ENCODE measurements at places on chromosomes 1 and 21. TPM values are rescaled to one million over a fixed set of nuclear protein-coding genes. Genes with fewer than 3 reads are reported as not detected.

Gene NR1I3
- total RNA-seq, result not detected

DNA sequence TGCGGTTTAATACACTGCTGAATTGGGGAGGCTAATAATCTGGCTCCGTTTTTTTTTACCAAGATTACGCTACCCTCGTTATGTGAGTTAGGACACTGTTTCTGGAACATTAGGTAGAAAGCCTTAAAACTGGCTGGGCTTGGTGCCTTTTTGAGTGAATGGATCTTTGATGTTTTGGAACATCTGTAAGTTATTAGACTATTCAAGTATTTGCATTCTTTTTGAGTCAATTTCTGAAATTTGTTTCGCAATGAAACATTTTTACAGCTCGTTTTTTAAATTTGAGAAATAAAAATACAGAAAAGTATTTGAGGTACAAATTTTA is 106.9 kb downstream of the LTN1 start:
- DNase-seq, result no peak

GRCh38 chr1:164723296-164723798 is 164.4 kb downstream of the PBX1 start:
- no peak for DNase-seq

DNA sequence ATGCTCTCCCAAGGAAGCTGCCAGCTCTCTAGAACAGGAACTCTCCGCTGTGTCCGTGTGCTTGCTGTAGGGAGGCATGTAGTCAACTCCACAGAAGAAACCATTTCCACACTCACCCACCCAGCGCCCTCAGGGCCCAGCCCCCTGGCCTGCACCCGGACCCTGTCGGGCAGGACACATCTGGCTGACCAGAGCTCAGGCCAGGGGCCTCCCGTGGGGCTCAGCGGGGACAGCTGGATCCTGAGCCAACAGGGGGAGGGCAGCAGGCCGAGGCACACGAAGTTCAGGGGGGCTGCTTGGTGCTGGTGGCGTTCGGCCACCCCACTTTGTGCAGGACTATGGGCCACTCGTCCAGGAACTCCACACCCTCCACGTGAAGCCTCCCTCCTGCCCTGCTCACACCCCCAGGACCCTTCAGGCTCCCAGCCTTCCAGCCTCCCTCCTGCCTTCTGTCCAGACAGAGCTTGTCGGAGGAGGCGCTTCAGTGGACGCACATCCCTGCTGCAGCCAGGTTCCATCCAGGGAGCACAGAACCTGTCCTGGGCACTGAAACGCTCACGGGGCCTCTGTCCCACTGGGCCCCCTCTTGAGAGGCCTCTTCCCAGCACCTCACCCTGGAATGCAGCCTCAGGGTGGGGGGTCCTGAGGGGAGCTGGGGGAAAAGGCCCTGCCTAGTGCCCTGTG is 15.0 kb upstream of the FAAP20 start:
- DNase-seq, result no peak

- DNase-seq, result no peak
These were observed 5.5 kb downstream of the RASSF5 start for GRCh38 chr1:206512851-206513180.

Gene ZSWIM5
- total RNA-seq, result 0.04 TPM

DNA sequence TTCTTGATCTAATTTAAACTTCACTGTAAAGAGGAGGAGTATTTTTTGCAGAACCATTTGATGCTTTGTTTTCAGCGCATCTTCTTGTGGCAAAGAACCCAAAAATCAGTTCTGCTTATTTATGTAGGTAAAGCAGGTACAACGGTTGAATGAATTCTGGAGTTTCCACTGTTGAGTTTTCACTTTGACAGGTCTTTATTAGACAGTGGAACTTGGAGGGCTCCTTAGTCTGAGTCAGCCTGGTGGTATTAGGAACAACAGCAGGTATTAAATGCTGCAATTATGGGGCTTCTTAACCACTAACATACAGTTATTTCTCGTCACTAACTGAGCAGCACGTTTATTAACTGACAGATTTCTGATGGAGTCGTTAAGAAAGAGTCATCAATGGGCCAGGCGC is 1.2 kb downstream of the LRIG2 start:
- no peak for DNase-seq

DNA sequence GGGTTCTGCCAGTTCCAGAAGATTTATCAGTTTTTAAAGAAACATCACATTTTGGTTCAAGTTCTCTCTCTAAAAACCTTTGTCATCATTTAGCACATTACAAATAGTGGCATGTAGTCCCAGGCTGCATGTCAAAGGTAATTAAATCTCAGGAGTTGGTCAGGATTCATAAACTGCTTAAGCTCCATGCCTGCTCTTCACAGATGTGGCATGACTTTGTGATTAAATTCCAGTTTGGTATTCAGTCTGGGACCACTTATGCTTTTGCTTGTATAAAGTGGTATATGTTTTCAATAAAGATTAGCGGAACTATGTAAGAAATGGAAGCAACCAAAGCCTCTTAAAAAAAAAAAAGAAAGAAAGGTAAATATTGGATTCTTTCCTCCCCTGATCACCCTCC is 408.0 kb downstream of the DISC1 start:
- DNase-seq, result no peak

GRCh38 chr1:86388777-86389176 is 7.3 kb downstream of the ODF2L start:
- DNase-seq, result no peak

- DNase-seq, result no peak
These were observed 36.7 kb downstream of the AGL start for GRCh38 chr1:99886841-99887240.

- DNase-seq, result no peak
These were observed 328.2 kb downstream of the KCTD3 start for GRCh38 chr1:215895276-215895675.

Gene NGF
- not detected for total RNA-seq

GRCh38 chr1:25183126-25183980 is 48.9 kb downstream of the SYF2 start:
- DNase-seq, result no peak

DNA sequence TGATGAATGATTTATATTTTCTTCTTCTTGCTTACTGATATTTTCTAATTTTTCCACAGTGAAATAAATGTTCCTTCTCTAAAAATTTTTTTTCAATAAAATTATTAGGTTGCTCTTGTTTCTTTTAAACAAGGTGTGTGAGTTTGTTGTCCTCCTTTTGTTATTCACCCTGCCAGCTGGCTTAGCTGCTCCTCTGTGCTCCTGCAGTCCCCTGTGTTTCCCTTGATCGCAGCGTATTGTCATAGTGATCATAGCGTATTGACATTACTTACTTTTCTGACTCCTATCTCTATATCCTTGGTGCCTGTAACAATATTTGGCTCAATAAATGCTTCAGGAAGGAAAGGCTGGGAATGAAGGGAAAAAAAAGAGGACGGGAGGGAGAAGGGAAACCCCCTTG is 24.9 kb upstream of the PODN start:
- no peak for DNase-seq

DNA sequence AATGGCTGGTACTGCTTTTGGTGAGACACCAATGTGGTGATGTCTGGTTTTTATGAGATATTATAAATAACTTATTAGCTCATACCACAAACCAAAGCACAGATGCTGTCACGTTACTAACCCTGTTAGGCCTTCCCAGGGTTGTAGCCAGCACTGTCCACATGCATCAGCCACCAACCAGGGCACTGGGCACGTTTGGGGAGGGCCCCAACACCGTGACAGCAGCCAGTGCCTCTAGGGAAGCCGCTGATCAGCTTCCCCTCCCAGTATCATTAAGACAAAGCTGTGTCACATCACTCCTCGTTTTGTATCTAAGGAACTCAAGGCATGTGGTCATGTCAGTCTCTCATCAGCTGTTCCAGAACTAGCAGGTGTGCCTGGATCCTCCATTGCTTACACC is 13.9 kb downstream of the URB1 start:
- DNase-seq, result no peak

Gene CFAP410
- 7.9 TPM for total RNA-seq

Gene PARP1
- total RNA-seq, result 586 TPM

Gene ATP6V0B
- 447 TPM for total RNA-seq

DNA sequence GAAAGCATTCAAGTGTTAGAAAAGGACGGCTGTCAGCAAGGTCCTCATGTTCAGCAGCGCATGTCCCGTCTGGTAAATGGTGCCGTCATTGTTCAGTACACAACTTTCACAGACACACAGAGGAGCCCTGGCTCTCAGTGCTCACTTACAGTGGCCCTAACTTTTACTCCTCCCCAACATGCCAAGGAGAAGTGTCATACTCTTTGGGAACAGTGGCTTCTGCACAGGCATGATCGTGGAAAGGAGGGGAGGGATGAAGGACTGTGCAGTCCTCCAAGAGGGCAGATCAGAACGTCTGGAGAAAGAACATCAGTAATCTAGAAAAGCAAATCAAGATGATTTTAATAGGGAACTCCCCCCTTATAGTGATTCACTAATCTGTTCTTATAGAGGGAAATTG is 3.8 kb upstream of the GRHL3 start:
- DNase-seq, result no peak

- no peak for DNase-seq
These were observed 31.9 kb downstream of the FCRL5 start for GRCh38 chr1:157520386-157520935.

Gene KCNT2
- not detected for total RNA-seq

Gene SPTA1
- total RNA-seq, result not detected

Gene SLAMF9
- total RNA-seq, result not detected

DNA sequence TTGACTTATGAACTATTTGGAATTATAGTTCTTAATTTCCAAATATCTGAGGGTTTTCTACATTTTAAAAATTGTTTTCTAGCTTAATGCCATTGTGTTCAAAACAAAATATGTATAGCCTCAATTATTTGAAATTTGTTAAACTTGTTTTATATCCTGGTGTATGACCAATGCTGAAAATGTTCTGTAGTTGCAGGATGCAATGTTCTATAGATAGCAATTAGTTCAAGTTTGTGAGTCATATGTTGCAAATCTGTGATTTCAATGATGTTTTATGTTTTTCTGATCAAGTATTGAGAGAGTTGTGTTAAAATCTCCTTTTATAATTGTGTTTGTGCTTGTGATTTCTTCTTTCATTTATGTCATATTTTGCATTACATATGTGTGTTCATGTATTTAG is 517.5 kb downstream of the ADGRL2 start:
- DNase-seq, result no peak

DNA sequence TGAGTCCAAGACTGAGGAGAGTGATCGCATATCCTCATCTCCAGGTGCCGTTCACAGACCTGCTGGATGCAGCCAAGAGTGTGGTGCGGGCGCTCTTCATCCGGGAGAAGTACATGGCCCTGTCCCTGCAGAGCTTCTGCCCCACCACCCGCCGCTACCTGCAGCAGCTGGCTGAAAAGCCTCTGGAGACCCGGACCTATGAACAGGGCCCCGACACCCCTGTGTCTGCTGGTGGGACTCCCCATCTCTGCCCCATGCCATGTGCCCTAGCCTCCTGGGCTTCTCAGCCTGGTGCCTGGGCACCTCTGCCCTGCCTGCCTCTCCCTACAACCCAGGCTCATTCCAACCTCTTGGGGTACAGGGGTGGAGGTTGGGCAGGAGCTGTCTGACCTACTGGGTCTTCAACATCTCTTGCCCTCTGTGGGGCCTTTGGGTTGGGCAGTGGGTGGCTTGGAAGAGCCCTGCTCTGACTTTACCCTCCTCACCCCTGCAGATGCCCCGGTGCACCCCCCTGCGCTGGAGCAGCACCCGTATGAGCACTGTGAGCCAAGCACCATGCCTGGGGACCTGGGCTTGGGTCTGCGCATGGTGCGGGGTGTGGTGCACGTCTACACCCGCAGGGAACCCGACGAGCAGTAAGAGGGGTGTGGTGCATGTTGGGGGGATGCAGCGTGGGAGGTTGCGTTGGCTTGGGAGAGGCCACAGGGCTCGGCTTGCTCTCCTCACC is 7.2 kb downstream of the AMPD2 start:
- DNase-seq, result no peak

Gene TAS1R1
- total RNA-seq, result not detected
